AG10803 (cell line): ENCODE measurements at places on chromosomes 1 and 21.

DNA sequence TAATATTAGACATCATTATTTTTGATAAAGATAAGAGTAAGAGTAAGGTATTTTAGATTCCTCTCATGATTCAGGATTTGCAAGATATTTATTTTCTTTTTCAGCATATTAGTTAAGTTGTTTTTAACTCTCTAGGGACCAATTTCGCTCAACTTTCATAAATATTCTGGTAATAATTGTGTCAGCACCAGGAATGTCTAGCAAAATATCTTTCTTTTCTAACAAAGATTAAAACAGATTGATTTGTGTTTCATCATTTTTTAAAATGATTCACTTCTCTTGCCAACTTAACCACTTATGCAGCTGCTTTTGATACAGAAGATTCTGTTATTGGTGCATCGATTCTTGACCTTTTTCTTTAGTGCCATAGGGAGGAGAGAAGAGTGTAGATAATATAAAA, 172.8 kb upstream of the PTGFR start:
- peak; percentile 38 for DNase-seq

GRCh38 chr1:27525296-27526272, 35.6 kb upstream of the WASF2 start:
- no peak for DNase-seq

DNA sequence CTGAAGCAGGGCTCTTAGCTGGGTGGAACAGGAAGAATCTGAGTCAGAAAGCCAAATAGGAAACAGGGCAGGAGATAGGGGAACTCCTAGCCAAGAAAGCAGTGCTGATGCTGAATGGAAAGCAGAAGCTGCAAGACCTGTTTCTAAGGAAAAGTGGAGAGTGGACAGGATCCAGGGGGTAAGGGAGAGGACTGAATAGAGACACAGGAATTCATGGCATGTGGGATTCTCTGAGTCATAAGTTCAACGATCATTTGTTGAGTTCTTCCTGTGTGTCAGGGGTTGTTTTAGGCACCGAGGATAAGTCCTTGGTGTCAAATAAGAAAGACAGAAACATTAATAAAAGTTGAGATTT, 153.8 kb upstream of the FGGY start:
- peak; percentile 98 for DNase-seq

- DNase-seq: no peak
Measured at GRCh38 chr1:19400875-19401534, 84.3 kb downstream of the CAPZB start.

DNA sequence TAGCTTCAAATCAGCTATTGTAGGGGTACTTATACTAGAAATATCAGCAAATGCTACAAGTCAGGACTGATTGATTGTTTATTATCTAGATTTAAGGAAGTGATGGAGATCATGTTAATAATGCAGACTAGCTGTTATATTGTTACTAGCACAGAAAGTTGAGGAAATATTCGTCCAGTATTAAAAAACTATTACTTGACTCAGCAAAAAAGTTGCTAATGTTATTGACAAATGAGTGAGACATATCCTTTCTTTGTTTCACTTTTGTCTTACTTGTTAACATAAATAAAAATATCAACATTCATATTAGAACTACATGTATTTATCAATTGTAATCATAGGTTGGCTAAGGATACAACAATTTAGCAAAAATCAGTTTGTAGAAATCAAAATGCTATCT, 114.1 kb downstream of the WDR3 start:
- DNase-seq: no peak

DNA sequence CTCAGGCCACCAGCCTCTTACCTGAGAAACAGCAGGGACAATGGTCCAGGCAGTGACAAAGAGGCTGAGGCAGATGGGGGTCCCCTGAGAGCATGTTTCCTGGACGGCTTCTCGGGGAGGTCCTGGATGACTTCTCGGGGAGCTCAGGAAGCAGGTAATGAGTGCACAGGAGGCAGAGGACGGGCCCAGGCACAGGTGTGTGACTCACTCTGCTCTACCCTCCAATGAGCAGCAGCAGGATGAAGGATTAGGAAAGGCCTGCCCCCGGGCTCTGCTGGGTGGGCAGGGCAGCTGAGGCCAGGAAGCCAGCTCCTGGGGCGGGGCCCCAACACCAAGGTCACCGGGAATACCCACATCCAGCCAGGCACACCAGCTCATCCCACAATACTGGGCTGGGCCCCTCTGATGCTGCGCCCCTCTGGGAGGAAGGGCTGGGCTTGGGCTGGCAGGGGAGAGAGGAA, 17.2 kb upstream of the PTAFR start:
- DNase-seq: no peak

GRCh38 chr1:191432817-191433216, 725.4 kb upstream of the RGS18 start:
- no peak for DNase-seq

DNA sequence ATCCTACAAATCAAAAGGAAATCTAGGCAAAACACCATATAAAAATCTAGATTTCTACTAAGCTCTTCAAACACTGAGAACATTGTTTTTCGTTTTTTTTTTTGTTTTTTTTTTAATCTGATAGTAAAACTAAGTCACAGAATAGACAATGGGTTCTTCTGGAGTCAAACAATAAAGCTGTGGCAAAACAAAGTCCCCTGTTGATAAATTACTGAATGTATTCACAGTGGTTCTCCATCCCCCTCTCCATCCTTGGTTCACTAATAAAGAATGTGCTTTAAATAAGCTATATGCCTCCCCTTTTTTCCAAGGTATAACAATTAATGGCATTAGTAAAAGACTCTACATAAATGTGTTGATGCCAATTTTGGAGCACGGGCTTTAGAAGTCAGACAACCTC, 16.7 kb upstream of the ATP1B1 start:
- DNase-seq: no peak

GRCh38 chr1:219492717-219493116, 120.2 kb downstream of the ZC3H11B start:
- DNase-seq: no peak

GRCh38 chr1:223714421-223714724, 2.0 kb downstream of the CAPN2 start:
- no peak for DNase-seq

DNA sequence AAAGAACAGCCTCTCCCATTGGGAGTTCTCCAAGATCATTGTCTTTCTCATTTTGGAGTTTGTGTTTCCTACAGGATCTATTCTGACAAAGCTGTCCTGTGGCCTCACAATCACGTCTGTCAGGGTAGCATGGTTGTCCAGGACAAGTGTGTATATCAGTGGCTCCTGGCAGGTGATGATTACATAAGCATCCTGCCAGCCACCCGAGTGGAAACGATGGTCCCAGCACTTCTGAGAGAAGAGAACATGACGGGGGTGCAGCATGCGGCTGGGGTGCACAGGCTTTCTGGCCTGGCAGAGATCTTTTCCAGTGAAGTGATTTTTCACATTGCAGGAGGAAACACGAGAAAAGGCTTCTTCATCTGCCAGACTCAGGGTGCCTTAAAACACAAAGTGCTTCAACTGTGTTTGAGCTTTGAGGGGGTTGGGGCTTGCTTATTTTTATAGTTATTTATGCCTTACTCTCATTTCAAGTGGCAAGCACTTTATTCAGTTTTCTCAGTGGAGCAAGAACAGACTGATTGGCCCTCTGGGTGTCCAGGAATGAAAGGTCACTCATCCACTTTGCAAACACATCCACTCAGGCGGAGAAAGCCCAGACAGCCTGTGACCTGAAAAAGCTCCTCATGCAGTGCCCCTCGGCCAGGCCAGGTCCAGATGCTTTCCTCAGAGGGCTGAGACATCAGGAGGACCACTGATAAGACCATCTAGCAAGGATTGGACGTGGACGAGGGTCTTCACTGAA, 186.0 kb downstream of the DUSP10 start:
- no peak for DNase-seq

GRCh38 chr1:63635681-63636080, 42.5 kb downstream of the PGM1 start:
- peak; percentile 89 for DNase-seq

DNA sequence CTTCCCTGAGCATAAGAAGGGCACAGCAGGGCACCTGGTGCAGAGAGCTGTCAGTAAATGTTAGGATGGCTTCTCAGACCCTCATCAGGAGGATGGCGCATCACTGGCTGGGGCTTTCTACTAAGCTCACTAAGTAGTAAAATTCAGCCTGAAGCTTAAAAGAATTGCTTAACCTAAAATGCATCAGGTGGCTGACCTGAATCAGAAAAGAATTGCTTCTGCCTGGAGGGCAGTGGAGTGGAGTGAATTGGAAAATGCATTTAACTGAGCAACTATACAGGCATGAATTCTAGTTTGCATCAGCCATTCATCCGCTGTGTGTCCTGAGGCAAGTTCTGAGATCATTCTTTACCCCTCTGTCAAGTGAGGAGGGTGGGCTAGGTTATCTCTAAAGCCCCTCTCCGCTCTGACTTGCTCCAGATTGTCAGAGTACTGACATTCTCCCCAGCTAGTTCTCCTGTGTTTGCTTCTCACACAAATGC, 142.0 kb upstream of the CD34 start:
- DNase-seq: no peak

- DNase-seq: no peak
Measured at GRCh38 chr21:41325138-41325912, 8.7 kb downstream of the FAM3B start.

DNA sequence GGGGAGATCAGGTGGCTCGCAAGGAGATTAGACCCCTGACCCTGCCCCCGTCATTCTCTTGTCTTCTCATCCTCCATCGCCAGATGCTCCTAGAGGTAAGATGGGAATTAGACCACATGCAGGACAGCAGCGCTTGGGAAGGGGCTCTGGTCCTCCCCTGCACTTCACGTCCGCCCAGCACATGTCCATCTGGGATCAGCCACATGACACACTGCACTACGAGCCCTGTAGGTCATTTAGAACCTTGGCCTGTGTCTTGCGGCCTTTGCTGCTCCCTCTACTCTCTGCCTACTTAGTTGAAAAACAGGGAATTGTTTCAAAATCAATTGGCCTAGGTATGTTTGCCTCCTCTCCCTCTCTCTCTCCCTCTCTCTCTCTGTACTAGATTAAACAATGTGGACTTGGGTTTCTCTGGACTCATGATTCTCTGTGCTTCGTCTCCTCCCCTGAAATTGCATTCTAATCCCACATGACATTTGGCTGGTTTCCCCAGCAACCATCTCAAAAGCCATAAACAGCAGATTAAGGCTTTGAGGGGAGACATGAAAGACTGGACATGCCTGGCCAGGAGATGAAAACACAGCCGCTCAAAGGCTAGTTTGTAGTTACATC, 3.8 kb upstream of the NCMAP start:
- DNase-seq: peak; percentile 23

GRCh38 chr1:11061652-11062365, 2.0 kb upstream of the SRM start:
- DNase-seq: no peak
